ENCODE measurements at places on chromosomes 11 and 22. TPM values are rescaled to one million over a fixed set of nuclear protein-coding genes. Genes with fewer than 3 reads are reported as not detected.

CCDC90B gene
- 42.4 TPM for total RNA-seq

INPP5J gene
- total RNA-seq, result 19.4 TPM

MMP7 gene
- total RNA-seq, result not detected

NCF4 gene
- total RNA-seq, result 2.5 TPM

EIF1AD gene
- 31.9 TPM for total RNA-seq

CASP1 gene
- total RNA-seq, result 17.1 TPM

UBQLNL gene
- total RNA-seq, result 0.41 TPM

YPEL4 gene
- total RNA-seq, result 83.3 TPM

ANO5 gene
- total RNA-seq, result 35.8 TPM

MRGPRE gene
- 0.71 TPM for total RNA-seq

MRGPRX4 gene
- total RNA-seq, result not detected

APOA1 gene
- 0.46 TPM for total RNA-seq

FGF3 gene
- not detected for total RNA-seq

C11orf42 gene
- not detected for total RNA-seq

POU2F3 gene
- not detected for total RNA-seq

SPON1 gene
- total RNA-seq, result 50.0 TPM

SCN2B gene
- total RNA-seq, result 66.9 TPM

ATXN10 gene
- 260 TPM for total RNA-seq

APOL3 gene
- total RNA-seq, result 20.8 TPM

NXPE4 gene
- not detected for total RNA-seq

RCOR2 gene
- 10.9 TPM for total RNA-seq

UBQLN3 gene
- 1.3 TPM for total RNA-seq

FOXRED2 gene
- total RNA-seq, result 59.8 TPM

MMP8 gene
- total RNA-seq, result 0.23 TPM

CCDC34 gene
- 18.6 TPM for total RNA-seq

LRRC74B gene
- total RNA-seq, result not detected

VWCE gene
- total RNA-seq, result 5.9 TPM

KRTAP5-11 gene
- total RNA-seq, result 1.7 TPM

APOBEC3C gene
- 1.5 TPM for total RNA-seq

NRIP3 gene
- 49.4 TPM for total RNA-seq

SLC22A25 gene
- 0.28 TPM for total RNA-seq

LRRC56 gene
- total RNA-seq, result 3.7 TPM

TIMM10B gene
- total RNA-seq, result 45.7 TPM

GGTLC3 gene
- 1.8 TPM for total RNA-seq

PHF21B gene
- total RNA-seq, result 11.9 TPM

MS4A10 gene
- total RNA-seq, result not detected

MMP13 gene
- total RNA-seq, result not detected

All from dorsolateral prefrontal cortex (tissue), 122 donors.